ENCODE measurements at places on chromosomes 12 and 14. TPM values are rescaled to one million over a fixed set of nuclear protein-coding genes. Genes with fewer than 3 reads are reported as not detected.

The MMAB gene
- 30.5 TPM for polyA plus RNA-seq

The NUBPL gene
- 2.2 TPM for polyA plus RNA-seq

DNA sequence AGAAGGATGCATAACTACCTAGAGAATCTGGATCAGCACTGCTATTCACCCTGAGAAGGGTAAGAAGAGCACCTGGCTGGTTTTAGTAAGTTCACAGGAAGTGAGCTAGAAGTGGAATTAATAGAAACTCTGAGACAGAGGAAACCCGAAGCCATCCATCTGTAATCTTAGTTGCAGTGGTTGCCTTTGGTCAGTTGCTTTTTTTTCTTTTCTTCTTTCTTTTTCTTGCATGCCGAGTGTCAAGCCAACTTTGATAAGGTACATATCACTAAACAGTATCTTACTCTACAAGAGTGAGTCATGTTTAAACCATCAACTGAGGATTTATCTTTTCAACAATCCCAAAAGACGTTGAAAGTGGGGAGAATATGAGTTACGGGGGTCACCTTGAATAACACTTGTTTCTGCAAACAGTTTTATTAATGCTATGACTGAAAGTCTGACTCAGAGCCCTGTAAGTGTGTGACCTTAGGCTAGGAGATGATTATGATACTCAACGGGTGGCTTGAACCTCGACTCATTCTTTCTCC lies 26.7 kb downstream of the C12orf75 start:
- peak; percentile 26 for DNase-seq

GRCh38 chr14:87257421-87257820 lies 735.6 kb downstream of the GALC start:
- no peak for DNase-seq

DNA sequence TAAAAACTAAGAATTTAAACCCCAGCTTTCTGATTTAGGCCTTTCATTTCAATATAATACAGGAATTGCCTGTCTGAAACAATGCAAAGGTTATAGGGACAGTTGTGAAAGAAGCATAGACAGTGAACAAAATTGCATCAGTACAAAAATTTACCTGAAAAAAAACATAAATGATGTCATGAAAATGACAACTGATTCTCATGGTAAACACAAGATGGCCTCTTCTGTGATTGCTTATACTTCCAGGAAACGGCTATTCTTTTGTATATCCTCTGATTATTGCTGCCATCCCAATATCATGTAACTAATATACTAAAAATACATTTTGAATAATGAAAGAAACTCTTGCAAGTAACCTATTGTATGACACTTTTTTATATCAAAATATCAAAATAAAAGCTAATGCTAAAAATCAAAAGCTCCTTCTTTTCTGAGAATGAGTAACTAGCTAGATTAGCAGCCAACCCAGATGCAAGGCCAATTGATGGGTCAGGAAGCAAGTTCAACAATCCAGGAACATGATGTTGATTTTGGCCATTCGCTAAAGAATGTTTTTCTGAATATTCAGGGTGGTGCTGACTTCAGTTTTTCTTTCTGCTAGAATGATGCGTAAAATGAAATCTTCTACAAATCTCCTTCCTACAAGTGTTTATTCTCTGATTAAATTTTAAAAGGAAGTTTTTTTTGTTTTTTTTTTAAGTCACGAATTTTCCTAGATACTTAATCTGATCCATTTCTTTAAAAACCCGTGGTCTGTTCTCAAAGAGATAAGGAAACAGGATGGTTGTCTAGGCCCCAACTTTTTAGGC lies 83.6 kb downstream of the ALX1 start:
- DNase-seq = no peak

GRCh38 chr14:97178781-97179180 lies 381.6 kb downstream of the VRK1 start:
- no peak for DNase-seq

- no peak for DNase-seq
Measured at GRCh38 chr12:94258593-94258992, 110.2 kb downstream of the PLXNC1 start.

GRCh38 chr12:30930641-30931040 lies 4.1 kb downstream of the TSPAN11 start:
- DNase-seq = no peak

DNA sequence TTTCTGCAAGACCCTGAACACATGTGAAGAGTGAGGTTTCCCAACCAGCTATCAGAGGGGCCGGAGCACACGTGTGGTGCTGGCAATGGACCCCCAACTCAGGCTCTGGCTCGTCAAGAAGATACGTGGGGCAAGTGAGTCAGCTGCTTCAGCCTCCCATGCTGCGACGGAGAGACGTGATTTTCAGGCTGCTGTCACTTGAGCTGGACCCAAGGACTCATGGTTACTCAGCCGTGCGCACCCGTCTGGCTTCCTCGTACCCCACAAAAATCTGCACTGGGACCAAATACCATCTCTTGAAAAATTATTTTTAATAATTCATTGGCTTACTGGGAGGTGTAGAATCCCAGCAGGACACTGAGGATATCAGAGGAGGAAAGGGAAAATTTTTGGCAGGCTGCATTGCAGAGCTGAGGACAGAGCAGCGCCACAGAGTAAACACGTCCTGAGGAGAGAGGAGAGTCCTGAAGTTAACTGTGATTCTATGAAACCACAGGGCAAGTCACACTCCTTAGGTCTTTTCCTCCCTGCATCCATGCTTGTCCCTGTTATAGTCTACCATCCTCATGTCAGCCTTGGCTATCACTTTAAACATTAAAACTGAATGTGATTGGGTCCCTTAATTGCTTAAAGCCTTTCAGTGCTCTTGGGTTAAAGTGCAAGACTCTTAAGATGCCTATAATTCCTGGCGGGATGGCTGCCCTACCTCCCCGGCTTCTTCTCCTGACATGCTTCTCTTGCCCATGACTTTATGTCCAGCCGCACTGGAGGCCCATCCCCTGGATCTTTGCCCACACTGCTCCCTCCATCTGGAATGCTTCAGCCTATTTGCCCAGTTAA lies 95.3 kb upstream of the SLC35F4 start:
- DNase-seq = no peak

DNA sequence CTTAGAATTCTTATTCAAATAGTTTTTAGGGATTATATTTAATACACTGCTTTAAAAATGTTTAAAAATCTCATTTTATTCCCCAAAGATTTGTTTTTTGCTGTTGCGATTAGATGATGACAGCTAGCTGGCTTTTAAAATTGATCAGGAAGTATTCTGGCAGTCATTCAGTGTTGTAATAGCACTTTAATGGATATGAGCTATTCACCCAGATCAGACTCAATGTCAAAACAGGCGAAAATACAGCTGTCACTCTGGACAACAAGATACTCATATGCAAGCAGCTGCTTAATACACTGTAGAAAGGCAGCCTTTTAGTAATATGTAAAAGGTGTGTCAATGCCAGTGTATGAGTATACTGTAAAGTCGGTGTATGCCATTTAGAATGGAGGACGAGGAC lies 91.7 kb downstream of the NPAS3 start:
- DNase-seq = no peak

GRCh38 chr12:3296409-3296701 lies 194.6 kb upstream of the PRMT8 start:
- no peak for DNase-seq

DNA sequence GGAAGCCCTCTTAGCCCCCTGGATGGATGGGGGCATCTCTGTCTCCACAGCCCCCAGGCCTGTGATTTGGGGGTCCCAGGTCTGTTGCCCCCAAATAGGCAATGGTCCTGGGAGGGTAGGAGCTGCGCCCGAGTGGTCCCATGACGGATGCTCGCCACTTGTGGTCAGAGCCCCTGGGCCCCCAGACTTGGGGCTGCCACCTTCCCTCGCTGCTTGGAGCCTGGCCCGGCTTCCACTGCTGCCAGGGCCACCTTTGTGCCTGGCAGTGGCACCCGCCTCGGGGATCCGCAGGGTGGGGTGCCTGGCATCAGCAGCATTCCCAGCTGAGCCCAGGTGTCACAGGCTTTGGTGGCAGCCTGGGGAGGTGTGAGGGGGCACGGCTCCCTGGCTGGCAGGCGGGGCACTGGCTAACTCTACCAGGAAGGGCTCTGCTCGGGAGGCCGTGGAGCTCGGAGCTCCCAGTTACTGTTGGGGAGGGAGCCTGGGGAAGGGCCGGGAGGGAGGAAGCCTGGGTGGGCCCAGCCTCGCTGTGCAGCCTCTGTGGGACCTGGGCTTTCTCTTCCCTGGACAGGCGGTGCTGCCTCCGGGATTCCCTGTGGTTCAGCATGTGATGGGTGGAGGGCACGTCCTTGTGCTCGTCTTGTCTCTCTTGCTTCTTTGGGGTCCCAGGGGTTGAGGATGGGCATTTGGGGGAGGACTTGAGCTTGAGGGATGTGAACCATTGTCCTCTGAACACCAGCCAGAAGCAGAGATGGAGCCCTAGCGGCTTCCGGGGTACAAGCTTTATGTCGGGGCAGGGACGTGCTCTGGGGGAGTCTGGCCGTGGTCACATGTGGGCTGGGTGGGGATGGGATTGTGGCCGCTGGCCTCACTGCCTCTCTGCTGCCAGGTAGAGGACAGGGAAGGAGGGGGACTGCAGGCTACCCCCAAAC lies 5.4 kb downstream of the KIF26A start:
- DNase-seq = no peak
